ENCODE measurements at places on chromosomes 1 and 21.

DNA sequence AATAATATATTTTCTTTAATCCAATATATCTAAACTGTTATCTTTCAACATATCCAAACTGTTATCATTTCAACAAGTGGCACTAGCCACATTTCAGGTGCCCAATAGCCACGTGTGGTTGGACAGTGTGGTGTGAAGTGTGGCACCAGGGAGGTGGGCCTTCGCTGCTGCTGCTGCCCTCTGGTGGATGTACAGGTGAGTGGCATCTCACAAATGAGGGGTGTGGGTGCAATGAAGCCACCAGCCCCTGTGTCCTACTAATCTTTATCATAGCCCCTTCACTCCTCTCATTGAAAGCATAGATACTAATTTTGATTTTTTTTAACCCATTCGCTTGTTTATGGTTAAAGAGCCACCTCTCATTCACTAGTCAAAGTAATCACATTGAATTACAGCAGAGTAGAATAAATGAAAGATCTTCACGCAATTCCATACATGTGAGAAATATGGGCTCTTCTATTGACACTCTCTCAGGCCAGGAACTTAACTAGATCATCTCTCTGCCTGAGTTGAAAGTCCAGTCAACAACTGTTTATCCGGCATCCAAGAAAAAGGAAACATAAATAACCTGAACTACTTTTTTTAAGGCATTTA lies 499.2 kb downstream of the OMA1 start:
- DNase-seq, result no peak

DNA sequence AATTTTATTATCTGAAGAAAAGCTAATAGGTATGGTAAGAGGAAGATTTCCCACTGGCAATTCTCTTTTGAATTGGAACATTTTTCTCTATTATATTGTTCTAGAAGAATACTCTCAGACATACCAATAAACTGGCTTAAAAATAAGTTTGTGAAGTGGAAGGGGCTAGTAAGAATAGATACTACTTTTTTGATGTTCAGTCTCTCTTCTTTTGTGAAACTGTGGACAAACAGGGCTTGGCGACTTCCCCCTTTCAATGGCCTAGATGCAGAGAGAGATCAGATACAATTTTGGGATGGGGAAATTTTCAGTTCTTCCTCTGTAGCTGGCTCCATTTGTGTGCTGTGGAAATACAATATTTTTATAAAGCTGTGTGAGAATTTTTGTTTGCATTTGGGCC lies 2.5 kb downstream of the PBX1 start:
- no peak for DNase-seq

DNA sequence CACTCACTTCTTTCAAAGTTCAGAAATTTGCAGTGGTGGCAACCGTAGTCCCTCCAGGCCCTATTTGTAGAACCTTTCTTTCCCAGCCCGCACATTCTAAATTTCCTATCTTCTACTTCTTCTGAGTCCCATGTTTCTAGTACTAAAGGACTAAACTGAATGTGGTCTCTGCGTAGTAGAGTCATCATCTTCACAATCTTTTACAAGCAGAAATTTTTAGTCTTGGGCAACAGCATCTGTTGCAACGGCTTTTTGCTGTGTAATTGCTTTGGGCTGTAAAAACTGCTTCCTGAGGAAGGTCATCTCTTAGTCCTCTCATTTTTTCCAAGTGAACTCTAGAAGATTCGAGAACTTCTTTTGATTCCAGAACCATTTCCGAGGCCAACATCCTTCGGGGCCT lies 23.9 kb downstream of the VAV3 start:
- DNase-seq, result no peak

- DNase-seq, result no peak
Observed at GRCh38 chr1:44783697-44784093, 4.3 kb downstream of the BEST4 start.

DNA sequence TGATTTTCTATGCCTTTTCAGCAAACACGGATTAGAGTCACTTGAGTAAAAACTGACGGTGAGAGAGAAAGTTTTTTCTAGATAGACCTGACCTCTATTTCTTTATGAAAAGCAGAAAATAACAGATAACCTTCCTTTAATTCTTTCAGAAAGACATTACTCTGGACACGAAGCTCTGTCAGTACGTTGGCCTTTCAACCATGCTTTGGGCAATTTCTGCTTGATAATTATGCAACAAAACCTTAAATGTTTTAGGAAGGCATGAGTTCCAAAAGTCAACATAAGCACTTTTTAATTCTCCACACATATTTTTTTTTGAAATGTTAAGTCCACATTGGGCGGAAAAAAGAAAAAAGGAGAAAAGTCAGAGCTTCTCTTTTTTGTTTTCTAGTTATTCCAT lies 137.8 kb downstream of the AKT3 start:
- DNase-seq, result no peak
